Astrocyte of the hippocampus (primary cell): ENCODE measurements at places on chromosomes 3 and 15.

- peak; percentile 84 for DNase-seq
Observed at GRCh38 chr3:71201939-71202338, 381.6 kb downstream of the FOXP1 start.

DNA sequence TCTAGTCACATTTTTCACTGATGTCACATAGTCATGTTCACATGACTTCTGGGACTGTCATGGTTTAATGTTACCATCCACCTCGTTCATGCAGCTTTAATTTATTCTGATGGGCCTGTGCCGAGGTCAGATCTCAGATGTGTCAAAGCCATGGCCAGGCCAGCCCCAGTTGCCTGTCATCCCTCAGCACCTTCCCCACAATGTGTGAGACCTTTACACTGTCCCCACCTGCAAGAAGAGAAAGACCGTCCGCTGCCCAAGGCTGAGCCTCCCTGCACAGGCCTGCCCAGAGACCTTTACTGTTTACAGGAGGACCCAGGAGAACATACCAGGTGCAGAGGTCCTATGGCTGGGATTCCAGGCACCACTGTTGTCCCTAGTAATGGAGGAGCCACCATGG lies 12.8 kb upstream of the KLF15 start:
- DNase-seq: no peak

DNA sequence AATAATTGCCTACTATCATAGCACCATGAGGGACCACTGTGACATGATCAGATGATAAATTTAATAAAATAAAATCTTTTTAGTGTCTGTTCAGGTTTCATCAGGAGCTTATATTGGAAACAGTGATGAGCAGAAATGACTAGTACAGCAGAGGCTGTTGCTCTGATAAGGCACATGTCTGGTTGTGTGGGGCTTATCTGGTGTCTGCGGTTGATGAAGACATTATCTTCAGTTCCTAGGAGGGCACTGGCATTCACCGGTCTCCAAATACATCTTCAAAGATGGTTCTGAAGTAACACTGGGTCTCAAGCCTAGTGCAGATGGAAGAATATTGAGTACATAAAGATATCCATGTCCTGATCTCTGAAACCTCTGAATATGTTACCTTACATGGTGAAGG lies 125.3 kb downstream of the SUCNR1 start:
- no peak for DNase-seq

DNA sequence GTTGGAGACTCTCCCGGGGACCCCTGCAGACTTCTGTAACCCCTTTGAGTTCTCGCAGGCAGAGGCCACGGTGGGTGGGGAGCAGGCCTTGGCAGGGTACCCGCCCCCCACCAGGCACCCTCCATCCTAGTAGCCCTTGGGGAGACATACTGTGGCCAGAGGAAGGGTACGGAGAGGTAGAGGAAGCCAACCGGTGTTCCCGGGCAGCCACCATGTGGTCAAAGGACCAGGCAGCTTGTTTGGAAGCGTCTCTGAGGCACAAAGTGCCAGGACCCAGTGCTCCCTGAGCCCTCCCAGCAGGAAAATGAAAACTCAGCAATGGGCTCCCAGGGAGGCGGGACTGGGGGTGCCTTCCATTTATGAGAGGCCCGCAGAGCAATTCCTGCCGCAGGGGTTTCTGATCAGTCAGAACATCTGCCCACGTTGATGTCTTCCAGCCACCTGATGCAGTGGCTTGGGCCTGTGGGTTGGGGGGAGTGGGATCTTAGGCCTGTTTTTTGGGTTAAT lies 53.0 kb upstream of the CGNL1 start:
- no peak for DNase-seq

GRCh38 chr3:16516695-16517481 lies 3.4 kb upstream of the RFTN1 start:
- peak; percentile 85 for DNase-seq

DNA sequence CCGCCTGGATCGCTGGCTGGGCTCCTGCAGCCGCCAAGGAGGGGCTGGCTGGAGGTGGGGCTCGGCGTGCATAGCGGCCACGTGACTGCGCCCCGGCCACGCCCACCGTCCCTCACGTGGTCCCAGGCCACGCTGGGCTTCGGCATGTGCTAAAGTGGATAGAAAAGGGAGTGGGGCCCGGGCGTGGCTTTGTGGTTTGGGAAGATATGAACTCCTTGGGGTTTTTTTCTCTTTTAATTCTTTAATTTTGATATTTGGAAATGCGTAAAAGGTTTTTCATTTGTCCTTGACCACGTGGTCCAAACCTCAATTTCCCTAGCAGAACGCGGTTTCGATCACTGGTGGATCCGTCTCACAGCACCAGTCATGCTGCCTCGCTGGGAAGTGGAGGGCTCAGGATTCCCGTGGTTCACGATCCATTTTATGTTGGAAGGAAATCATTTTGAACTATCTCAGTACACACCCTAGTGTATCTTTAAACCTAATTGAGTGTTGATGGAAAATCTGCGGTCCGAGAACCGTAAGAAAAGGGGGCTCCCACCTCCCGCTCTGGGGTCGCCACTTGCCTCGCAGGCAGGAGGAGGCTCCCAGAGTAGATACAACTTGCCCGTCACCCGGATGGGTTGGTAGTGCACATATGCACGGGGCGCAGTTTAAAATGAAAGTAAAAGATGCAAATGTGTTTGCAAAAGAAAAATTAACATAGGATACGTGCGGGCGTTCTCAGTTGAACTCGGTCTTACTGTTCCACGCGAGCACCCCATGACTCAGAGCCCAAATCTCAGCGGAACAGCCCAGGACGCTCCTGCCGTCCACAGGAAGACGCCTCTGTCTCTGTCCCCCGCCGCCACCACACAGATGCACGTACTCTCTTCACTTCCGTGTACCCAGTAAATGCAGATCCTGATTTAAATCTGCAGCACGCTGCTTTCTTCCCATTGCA lies 141.9 kb downstream of the PGPEP1L start:
- DNase-seq: peak; percentile 82

GRCh38 chr15:80179025-80179759 lies 26.4 kb downstream of the FAH start:
- peak; percentile 86 for DNase-seq

- peak; percentile 68 for DNase-seq
Observed at GRCh38 chr15:101579631-101580163, 72.5 kb downstream of the TM2D3 start.

GRCh38 chr15:39444735-39445470 lies 136.0 kb upstream of the THBS1 start:
- DNase-seq: no peak

DNA sequence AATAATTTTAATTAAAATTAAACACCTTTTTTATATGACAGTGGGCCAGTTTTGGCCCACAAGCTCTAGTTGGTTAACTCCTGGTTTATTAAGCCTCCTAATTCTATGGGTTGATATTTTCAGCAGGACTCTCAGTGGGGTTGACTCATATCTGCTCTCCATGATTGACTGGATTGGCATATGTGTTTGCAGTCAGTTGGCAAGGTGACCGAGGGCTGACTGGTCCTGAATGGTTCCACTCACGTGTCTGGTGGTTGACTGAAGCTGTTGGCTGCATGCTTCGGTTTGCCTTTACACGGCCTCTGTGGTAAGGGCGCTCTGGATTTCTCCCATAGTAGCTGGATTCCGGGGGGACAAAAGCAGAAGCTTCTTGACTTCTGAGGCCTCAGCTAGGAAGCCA lies 65.3 kb upstream of the ZNF280D start:
- peak; percentile 54 for DNase-seq

DNA sequence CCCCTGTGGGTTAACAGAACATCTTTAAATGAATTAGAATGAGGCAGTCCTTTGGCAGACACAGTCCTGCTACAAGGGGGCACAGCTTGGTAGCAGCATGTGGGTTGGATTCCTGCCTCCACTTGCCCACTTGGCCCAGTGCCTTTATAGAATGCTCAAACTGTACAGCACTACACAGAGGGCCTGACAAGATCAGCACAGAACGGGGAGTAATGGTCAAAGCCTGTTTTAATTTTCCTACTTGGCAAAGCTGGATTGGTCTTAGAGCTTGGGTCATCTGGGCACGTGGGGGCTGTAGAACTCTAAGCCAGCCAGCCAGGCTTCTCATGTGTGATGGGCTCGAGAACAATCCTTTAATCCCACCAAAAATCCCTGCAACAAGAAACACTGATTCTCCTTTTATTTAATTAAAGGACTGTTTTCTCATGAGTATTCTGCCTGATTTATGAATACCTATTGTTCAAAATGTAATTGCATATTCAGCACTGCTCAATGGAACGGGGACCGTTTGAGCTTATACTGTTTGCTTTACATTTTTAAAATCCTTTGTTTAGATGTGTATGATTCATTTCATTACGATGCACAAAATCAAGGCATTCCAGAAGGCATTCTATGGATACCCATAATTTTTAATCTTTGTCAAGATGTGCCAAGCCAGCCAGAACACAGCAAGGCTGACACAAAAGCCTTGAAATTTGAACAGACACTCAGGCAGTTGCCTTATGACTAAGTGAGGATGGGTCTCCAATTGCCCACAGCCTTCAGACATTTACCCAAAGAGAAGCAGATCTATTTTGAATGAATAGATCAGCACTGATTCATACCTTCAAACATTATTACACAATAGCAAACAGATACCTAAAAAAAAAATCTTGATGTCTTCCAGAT lies 249.3 kb upstream of the TGFBR2 start:
- no peak for DNase-seq

- DNase-seq: no peak
Observed at GRCh38 chr3:23129117-23129516, 74.0 kb upstream of the UBE2E2 start.

DNA sequence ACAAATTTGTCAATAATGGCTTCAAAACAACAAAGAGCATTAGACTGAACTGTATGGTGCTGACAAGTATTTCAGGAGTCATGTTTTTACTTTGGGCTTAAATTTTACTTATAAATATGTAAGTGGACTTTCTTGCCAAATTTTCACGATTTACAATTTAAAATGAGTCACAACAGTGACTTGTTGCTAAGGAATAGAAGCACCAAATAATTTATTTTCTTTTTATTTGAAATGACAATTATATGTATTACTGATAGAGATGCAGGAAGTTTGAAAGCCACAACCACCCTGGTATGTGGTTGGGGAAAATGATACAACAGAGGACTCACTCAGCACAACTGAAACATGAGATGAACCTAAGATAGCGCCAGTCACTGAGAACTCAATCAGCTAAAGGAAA lies 90.3 kb downstream of the FMN1 start:
- peak; percentile 46 for DNase-seq

DNA sequence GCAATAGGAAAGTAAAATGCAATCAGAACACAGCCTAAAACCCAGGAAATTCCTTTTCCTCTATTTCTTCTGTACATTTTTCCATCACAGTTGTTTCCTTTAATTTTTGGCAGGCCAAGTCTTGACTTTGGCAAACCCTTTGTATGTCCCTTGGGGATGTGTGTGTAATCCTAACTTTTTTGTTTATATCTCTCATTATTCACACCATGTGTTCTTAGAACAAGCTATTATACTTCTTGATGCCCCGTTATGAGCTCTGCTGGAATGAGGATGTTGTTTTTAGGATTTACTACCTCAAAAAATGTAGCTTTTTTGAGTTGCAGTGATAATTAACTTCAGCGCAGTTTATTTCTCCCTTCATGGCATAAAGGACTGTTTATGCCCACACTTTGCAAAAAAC lies 123.4 kb downstream of the ABI3BP start:
- DNase-seq: peak; percentile 32

DNA sequence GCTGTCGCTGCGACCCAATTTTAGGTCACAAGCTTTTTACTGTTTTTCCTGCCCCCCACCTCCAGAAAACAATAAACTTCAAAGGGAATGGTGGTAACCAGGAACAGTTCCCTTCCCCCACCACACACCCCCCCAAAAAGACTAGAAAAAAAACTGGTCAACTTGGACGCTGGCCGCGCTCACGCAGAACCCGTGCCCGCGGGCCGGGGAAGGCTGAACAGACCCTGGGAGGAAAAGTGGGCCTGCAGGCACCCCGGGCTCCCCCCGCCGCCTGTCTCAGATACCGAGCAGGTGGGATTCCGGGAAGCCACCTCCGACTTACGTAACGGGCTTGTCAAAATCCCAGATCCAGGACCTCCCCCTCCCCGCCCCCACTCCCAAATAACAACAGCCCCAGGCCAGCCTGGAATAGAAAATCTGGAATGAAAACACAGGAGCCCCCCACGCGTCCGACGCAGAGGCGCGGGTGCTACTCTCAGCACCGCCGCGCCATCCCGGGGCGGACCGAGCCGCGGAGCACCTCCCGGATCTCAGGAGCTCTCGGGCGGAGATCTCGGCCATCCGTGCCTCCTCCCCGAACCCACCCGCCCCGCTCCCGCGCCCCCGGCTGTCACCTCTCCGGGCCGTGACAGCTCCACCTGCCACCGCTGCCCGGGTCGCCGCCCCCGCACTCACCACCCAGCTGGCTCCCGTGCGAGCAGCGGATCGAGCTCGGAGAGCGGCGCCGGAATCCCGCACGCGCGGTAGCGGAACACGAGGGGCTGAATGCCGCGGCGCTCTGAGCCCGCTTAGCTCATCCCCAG lies 557 bp downstream of the DENND4A start:
- peak; percentile 70 for DNase-seq

GRCh38 chr15:76987896-76988860 lies 6.7 kb upstream of the PSTPIP1 start:
- no peak for DNase-seq

DNA sequence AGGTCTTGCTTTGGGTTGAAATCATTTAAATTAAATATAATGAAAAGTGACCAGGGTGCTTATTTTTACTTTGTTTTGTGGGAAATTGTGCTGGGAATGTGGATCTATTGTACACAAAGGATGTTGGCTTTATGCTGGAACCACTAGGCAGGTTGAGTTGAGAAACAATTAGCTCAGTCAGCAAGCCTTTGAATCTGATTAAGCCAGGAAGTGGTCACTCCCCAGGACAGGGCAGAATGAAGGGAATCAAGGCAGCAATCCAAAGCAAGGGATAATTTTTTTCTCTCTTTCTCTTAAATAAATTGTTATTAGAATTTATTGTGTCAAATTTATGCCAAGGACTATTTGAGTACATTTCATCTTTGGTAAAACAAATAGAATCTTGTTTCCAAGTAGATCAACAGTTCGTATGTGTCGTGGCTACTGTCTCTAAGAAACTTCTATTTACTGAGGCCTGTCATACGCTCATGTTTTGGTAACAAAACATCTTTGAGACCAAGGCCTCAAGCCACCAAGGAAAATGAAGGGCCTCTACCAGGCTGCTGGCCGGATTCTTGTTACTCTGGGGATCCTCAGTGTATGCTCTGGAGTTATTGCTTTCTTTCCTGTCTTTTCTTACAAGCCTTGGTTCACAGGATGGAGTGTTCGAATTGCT lies at the start of gene TMEM212:
TMEM212 (plus strand) TSS at position 486 of the 655 bp plus-strand sequence; CDS start at position 521, 35 bp downstream.
- peak; percentile 83 for DNase-seq

DNA sequence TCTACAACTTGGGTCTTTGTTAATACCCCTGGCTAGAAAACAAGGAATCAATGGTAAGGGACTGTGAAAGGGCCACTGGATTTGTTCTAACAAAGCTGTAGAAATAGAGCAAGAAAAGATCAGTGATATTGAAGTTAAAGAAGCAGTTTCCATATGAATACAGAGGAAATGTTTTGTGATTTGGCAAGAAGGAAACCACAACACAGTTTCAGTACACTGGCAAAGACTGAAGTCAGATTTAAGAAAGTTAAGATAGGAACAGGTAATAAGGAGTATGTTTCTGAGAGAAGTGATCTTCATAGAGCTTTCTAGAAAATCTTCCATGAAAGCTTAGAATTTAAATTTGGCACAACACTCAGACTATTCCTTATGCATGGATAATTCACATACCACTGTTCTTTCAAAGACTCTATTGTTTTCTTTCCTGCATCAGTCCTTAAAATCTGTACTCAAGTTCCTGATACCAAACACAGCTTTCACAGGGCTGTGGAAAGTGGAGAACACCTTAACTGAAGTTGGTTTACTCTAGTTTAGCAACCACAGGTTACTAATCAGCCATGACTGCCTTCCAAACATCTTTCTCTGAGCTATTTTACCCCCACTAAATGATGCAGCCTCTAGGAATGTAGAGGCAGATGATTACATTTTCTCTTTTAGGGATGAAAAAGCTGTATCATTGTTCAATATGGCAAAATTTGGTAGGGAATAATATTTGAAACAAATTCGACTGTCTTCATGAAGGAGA lies 32.4 kb upstream of the ALCAM start:
- DNase-seq: peak; percentile 46
